ENCODE measurements at places on chromosomes 5 and 9.

GRCh38 chr5:5933651-5934050, 444.7 kb downstream of the MED10 start:
- no peak for DNase-seq

DNA sequence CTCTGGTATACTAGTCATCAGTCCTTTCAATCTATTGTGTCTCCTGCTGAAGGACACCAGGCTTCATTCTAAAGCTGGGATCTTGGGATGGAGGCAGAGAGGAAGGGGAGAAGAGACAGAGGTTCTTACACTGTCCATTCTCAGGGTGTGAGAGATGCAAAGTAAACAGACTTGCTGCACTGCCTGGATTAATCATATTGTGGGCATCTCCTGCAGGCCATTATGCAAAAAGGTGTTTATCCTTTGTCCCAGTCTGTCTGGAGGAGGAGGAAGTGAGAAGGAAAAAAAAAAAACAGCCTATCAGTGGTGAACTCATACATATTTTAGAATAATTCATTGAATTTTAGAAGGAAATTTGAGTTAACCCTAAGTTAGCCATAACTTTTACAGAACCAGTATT, 92.9 kb upstream of the TNPO1 start:
- no peak for DNase-seq

- DNase-seq, result no peak
Measured at GRCh38 chr9:2691626-2692025, 25.7 kb upstream of the KCNV2 start.

DNA sequence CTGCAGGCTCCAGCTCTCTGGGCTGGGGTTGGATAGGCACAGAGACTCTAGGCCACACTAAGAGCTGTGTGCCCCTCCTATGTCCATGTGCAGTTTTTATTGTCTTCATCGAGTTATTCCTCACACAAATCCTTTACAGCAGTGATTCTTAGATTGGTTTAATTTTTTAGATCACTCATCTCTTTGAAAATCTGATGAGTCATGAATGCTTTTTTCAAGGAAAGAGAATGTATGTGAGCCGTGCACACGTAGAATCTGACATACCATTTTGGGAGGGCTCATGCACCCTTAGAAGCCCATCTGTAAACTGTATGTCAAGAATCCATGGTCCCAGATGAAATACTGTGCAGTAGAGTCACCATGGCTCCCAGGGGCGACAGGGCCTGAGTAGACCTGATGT, 100.7 kb upstream of the S1PR3 start:
- no peak for DNase-seq

DNA sequence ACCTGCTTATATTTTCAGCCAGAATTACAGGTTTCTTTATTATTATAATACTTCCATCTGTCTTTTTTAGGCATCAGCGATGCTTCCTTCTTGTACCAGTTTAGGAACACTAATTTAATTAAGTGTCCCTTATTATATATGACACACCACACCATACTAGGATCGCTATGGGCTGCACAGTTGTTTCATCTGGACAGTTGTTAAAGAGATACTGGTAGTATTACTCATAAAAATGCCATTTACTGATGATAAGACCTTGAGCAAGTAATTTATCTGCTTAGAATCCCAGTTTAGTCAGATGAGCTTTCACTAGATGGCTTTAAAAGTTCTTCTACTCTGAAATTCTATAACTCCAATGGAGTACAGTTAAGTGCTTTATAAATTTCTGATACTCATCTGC, 17.1 kb downstream of the ARSK start:
- no peak for DNase-seq

GRCh38 chr5:72784129-72784528, 32.3 kb upstream of the TNPO1 start:
- no peak for DNase-seq

DNA sequence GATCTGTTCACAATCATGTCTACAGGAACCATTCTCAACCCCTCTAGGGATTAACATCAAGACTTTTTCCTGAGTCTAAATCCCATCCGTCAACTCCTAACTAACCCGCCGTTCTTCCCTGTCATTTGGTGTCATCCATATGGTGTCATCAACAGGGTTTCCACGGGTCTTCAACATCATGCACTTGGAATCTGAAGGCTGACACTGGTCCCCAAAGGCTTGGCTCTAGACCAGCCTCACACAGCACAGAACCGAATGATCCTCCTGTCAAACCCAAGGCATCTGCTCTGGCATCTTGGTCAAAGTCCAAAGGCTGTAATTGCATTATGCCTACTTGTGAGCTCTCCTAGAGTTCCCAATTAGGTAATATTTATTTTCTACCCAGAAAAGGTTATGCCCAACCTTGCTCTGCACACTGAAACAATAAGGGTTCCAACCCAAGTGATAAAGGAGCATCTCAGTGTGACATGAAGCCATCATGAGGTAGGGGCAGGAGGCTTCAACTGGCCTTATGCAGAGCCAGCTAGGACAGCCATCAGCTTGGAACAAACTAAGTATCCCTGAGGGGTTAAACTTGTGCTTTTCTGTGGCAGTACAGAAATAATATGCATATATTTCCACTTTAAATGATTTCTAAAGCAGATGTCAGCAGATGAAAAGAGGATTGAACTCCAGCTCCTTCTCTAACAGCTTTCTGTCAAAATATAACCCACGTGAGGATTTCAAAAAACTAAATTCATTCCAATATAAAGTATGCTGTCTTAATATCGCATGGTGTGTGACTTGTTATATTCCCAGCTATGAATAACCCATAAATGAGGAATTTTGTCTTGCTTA, 13.9 kb downstream of the ENC1 start:
- DNase-seq, result no peak

GRCh38 chr5:78521455-78521854, 127.1 kb downstream of the LHFPL2 start:
- DNase-seq, result no peak

GRCh38 chr9:134682026-134682425, 40.4 kb downstream of the COL5A1 start:
- no peak for DNase-seq

DNA sequence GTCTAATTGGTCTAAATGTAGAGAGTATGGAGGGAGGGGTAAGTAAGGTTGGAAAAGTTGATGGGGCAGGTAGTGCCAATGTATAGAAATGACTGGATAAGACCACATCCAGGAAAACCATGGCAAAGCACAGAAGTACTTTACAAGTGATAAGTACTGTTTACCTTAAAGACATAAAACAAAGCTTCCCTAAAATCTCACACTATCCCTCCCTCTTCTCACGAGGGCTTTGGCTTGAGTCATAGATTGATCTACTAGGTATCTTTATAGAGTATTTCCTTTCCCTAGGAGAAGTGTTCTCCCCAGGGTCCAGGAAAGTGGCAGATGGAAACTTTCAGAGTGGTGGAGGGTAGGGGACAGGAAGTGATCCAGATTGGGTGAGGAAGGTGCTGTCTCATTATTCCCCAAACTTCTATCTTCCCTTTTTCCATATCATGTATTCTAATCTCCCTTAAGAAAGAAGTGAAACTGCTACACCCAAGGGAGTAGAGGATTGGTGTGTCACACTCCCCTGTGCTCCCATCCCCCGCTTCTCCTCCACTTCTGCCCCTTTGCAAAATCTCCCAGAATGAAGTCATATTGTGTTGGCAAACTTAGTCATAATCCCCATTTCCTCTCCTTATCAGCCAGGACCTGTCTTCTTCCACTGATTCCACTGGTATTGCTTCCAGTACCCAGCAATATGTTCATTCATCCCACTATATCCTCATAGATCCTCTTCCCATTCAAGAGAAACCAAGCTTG, 14.6 kb downstream of the IL33 start:
- DNase-seq, result no peak

- peak; percentile 65 for DNase-seq
Measured at GRCh38 chr5:132497488-132497997, 7.0 kb upstream of the IRF1 start.

DNA sequence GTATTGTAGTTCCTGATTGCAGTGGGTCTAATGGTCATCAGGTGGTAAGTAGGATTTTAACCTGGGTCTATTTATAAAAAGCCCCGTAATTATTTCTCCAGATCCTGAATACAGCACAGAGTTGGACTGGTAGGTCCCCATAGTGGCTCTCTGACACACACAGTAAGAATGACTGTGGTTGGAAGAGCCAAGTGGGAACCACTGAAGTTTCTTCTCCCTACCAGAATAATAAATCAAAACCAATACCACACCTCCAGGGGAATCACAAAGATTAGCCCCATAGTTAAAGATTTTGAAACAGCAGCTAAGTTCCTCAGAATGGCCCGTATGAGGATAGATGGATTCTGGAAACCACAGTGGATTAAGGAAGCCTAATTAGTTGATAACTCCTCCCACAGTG, 68.4 kb upstream of the ZFR start:
- no peak for DNase-seq

DNA sequence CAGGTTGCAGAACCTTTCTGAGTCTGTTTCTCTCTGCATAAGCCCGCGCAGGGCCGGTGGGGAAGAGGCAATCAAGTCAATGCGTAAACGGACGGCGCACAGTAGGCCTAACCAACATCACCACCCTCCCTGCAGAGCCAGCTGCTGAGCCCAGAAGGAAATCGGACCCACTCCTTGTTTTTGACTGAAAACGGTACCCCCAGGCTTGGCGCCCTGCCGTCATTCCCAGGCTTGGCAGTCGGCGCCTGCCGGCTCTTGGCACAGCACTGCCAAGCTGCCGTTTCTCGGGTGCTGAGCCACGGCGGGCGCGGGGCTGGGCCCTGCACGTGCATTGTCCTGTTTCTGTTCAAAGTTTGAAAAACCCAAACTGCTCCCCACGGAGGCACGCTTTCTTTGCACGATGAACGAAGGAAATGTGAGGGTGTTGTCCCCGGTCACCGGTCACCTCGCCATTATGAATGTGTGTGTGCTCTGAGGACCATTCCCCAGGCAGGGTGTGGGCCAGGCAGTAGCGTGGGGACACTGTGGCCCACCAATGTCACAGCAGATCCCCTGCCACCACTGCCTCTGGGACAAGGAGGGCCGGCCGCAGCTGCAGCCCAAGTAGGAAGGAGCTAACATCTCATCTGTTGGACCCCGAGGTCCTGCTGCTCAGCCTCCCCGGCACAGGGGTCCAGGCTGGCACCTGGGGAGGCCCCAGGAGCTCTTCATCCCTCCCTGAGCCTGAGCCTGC, 20.1 kb downstream of the FIBCD1 start:
- DNase-seq, result no peak

GRCh38 chr5:17400724-17401469, 97.1 kb upstream of the TAF11L2 start:
- no peak for DNase-seq

- no peak for DNase-seq
Measured at GRCh38 chr5:157965040-157965678, 106.2 kb upstream of the CLINT1 start.

- DNase-seq, result no peak
Measured at GRCh38 chr9:136676297-136676794, 10.9 kb downstream of the AGPAT2 start.

GRCh38 chr5:170348137-170348633, 41.0 kb downstream of the KCNMB1 start:
- DNase-seq, result no peak

- DNase-seq, result no peak
Measured at GRCh38 chr5:18375641-18376040, 741.4 kb downstream of the TAF11L14 start.

DNA sequence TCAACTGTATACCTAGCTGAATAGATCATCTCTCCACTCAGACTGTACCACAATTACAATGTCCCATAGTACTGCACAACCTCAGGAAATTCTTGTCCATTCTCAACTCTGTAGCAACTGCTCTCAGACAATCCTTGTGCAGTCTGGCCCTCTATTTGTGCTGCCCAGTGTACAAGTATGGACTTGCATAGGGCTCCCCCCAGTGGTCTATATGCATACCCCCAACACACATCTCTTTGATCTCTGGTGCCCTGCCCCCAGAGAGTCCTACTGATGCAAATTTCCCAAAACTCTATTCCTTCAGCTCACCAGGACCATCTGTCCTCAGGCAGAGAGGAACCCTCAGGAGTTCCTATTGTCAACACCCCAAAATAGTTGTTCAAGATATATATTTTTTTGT, 205.3 kb downstream of the SLCO4C1 start:
- DNase-seq, result no peak

DNA sequence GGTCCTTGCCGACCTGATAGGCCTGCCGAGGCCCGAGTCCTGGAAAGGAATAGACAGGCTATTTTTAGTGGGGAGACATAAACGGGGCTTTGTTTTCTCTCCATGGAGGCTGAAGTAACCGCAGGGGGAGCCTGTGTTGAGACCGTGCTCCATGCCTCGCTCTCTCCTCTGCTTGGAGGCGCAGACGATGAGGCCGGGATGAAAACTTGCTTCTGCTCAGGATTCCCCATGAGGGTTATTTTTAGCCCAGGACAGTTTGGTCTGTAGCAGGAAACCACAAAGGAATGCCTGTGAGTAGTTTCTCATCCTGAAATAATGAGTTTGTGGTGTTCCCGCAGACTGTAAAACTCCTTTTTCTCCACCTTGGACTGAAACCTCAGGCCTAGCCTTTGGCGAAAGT, 81.9 kb upstream of the RARS1 start:
- DNase-seq, result peak; percentile 94

- peak; percentile 25 for DNase-seq
Measured at GRCh38 chr9:123568691-123569688, 213.0 kb downstream of the CRB2 start.

- peak; percentile 67 for DNase-seq
Measured at GRCh38 chr5:140246378-140247122, 56.4 kb downstream of the PFDN1 start.

DNA sequence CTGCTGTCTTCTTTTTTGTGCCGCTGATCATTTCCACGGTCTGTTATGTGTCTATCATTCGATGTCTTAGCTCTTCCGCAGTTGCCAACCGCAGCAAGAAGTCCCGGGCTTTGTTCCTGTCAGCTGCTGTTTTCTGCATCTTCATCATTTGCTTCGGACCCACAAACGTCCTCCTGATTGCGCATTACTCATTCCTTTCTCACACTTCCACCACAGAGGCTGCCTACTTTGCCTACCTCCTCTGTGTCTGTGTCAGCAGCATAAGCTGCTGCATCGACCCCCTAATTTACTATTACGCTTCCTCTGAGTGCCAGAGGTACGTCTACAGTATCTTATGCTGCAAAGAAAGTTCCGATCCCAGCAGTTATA, 17.1 kb downstream of the F2R start:
- DNase-seq, result no peak

DNA sequence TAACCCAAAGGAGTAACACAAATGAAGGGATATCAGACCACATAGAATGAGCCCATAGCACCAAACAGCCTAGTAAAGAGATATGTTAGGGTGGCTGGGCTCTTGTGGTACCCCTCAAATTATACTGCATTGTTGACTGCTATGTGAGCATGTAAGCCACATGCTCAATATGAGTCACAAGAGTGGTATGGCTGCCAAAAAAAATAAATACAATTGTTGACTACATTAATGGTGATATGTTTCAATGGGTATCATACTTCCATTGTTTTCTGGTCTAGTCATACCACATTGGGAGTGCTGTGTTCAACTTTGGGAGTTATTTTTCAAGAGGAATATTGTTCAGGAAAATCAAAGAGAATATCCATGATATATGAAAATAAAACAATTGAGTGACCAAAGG, 162.4 kb upstream of the PIK3R1 start:
- no peak for DNase-seq

DNA sequence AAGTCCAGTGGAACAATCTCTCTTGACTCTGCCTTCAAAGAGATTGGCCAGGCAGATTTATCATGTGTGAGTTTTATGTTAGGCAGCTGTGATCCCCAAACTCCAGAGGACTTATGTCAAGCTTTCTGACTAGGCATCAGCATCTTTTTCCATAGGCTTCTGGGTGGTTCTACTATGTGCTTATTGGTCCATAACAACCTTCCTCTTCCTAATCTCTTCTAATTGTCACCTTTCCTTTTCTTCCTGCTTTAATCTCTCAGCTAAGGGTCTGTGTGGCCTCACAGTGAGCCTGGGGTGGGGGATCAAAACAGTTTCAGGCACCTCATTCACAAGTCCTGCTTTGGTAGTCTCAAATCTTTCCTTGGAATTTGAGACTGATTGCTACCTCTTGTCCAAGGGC, 170.9 kb upstream of the CHD1 start:
- no peak for DNase-seq

Measured in skeletal muscle cell (primary cell).